Activated gamma-delta T cell (primary cell): ENCODE measurements at places on chromosomes 1 and 21.

DNA sequence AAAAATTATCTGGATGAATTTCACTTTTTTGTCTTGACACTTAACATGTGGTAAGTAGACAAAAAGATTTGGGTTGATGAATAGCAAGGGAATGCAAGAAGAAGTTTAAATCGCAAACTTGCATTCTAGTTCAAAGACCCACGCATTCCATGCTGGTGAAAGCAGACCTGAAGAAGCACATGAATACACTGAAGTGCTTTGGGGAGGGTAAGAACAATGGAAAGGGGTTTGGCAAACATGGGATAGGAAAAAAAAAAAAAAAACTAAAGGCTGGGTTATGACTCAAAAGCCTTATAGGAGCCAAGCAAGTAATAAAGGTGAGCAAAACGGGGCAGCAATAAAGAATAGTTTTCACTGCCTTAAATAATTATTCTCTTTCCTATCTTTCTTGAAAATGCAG is 450.2 kb downstream of the LMO4 start:
- no peak for DNase-seq

GRCh38 chr1:91404151-91405012 is at the start of gene HFM1:
Gene HFM1 (minus strand): TSS chr1:91404837. CDS start chr1:91401082, 3,755 bp downstream.
- DNase-seq: peak; percentile 29

GRCh38 chr21:39258207-39258606 is 55.2 kb downstream of the BRWD1 start:
- no peak for DNase-seq

DNA sequence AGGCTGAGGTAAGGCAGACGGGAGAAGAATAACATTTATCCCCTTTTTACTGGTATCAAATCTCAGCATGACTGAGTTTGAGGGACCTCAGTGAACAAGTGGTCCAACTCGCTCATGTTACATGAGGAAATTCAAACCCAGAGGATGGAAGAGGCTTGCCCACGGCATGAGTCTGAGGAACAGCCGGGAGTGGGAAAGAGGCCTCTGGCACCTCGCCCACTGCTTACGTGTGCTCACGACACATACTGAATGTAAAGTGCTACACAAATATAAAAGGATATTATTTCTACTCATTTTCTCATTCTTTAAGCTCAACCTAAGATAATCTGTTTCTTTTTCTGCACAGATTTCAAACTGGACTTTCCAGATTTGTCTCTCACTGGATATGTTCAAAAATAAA is 14.7 kb downstream of the BEND5 start:
- DNase-seq: no peak
